ENCODE measurements at places on chromosomes 7 and 10.

DNA sequence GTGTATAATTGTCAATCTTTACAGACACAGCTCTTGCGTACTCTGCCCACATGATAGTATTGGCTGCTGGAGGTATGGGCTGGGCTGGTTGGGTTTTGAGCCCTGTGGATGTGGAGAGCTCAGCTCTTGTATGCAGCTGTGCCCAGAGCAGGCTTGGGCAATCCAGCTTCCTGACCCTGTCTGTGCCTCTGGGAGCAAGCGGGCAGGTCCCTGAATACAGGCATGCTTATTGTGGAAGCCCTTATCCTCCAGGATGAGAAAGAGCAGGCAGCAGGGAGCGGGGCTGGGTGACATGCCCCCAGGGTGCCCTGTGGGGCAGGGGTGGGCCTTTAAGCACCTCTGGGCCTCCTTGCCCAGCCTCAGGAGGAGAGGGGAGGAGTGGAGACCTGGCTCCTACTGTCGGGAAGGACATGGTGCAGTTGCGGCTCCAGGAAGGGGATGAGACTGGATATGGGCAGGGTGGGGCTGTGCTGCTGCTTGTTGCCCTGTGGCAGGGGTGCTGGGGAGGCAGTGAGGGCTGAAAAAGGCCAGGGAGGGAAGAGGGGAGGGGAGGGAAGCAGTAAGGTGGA lies 32.7 kb upstream of the SH2D4B start:
- H3K27me3 ChIP-seq = no peaks in the 10 kb centered on the region
- DNase-seq = no peak
- H3K36me3 ChIP-seq = peaks cover 19% of the 10 kb centered on the region
- H3K4me3 ChIP-seq = peak overlapping the region; percentile 46
- H3K27ac ChIP-seq = peak overlapping the region; percentile 96

DNA sequence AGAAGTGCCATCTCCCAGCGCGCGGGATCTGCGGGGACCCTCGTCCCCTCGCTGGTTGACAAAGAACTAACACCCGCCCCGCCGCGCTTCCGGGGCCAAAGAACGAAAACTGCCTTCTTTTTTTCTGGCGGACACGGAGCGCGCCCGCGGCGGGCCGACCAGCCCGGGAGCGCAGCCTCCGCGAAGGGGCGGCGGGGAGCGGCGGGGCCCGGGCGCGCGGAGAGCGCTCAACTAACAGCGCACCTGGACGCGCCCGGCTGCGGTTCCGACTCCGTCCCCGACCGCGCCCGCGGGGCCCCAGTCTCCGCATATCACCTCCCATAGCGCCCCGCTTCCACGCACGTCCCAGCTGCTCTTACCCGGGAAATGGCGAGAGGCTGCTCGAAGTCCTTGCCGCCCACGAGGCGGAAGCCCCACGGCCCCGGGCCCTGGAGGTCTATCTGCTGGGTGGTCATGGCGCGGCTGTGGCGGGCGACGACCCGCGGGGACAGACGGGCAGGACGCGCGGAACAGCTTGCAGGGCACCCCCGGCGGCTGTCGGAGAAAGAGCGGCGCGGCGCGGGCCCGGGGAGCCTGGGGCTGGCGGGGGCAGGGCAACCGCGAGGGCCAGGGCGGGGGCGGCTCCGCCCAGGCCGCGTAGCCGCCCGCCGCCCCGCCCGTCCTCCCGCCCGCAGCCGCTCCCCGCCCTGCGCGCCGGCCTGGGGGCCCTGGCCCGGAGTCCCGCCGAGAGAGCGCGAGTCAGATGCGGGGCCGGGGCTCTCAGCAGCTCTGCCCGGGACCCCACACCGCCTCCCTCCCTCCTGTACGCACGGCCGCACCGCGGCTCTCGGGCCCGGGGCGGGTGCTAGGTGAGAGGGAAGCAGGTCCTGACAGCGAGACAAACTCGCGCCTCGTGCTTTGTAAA lies at the start of gene PDLIM1:
Gene PDLIM1, minus strand, starts transcription at position 543 of the 904 bp plus-strand sequence. Its CDS starts 88 bp downstream, at position 455.
- DNase-seq = peak; percentile 80
- H3K4me1 ChIP-seq = peaks cover 12% of the 10 kb centered on the region
- no peaks in the 10 kb centered on the region for H3K36me3 ChIP-seq
- peak within 1 kb of the TSS; percentile 87 for H3K4me3 ChIP-seq

DNA sequence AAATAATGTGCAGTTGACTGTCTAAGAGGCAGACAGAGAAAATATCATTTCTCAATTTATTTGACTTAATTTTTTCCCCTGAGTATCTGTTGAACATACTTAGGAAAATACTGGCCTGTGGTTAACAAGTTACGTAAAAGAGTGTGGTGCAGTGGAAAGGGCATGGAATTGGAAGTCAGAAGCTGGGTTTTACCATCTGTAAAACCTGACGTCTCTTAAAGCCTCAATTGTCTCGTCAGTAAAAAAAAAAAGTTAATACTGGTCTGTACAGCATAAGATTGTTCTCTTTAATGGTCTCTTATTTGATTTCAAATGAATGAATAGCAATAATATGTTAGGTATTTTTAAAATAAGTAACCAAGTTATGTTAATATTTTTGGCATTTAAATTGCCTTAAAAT lies 67.8 kb downstream of the PHTF2 start:
- DNase-seq = no peak
- H3K27ac ChIP-seq = no peak overlapping the region
- H3K4me3 ChIP-seq = no peak overlapping the region
- H3K36me3 ChIP-seq = peaks cover 4% of the 10 kb centered on the region
- peaks cover 14% of the 10 kb centered on the region for H3K4me1 ChIP-seq

DNA sequence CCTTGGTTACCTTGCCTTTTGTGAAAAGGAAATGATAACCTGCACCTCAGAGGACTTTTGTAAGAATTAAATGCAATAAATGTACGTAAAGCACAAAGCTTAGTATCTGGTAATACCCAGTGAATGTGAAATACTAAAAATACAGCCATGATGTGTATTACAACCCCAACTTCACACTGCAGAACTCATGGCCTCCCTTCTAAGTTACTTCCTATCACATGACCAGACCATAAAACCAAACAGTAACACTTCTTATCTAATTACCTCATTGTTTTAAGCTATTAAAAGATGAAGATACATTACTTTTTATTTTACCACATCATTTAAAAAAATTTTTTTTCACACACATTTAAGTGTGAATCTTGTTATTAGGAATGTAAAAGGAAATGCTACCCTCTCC lies 29.0 kb downstream of the VPS41 start:
- no peak overlapping the region for H3K4me3 ChIP-seq
- no peaks in the 10 kb centered on the region for H3K27me3 ChIP-seq
- no peak for DNase-seq
- peaks cover 17% of the 10 kb centered on the region for H3K36me3 ChIP-seq
- H3K4me1 ChIP-seq = no peaks in the 10 kb centered on the region

Data from type B pancreatic cell (in vitro differentiated cells).